Activated CD4-positive, alpha-beta T cell treated with anti-CD3 and anti-CD28 coated beads, Interleukin-2, amount 50 U/mL, for 1 hour (primary cell): ENCODE measurements at places on chromosomes 6 and 20.

DNA sequence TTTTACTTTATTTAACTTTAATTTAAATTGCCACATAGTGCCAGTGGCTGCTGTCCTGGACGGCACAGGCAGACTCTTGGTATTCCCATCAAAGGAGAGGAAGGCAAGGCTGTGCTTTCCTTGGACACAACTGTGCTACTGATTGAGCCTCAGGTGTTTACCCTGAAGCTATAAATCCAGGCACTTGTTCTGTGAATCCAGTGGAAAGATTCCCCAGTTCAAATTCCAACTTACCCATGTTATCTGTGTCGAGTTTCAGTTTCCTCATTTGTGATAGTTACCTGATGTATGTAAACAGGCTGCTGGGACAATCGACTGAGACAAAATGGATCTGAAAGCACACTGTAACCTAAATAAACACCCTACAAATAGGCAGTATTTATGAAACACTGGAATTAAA lies 57.2 kb downstream of the PLAGL1 start:
- no peak for DNase-seq

DNA sequence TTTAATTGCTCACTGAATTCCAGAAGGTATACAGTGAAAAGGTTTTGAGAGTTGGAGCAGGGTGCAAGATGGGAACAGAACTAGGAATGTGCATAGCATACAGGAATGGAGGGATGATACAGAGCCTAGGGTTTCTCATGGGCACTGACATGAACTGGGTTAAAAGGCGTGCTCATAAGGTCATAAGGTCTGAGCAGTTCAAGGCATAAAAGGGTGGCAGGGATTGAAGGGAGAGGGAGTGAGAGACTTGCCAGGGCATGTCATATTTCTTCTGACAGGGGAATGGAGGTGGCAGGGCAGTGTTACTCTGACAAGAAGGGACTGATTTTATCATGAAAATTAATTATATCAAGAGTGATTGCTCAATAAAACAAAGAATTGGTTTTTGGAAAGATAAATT lies 4.7 kb downstream of the MLIP start:
- no peak for DNase-seq

DNA sequence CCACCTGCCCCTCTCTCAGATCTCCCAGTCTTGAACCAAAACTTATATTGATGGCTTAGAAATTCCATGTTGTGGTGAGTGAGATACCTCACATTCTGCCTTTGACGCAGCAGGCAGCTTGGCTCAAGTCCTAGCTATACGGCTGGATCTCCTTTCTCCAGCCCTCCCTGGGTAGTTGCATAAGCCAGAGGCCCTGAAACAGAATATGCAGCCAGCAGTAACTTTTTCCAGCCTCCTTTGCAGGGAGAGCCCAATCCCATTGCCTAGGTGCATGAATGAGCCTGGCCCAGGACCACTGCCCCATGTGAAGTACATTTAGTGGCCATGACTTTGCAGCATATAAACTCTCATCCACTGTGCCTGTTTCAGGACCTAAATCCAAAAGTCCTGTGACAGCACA lies 202.2 kb upstream of the CDYL start:
- no peak for DNase-seq

DNA sequence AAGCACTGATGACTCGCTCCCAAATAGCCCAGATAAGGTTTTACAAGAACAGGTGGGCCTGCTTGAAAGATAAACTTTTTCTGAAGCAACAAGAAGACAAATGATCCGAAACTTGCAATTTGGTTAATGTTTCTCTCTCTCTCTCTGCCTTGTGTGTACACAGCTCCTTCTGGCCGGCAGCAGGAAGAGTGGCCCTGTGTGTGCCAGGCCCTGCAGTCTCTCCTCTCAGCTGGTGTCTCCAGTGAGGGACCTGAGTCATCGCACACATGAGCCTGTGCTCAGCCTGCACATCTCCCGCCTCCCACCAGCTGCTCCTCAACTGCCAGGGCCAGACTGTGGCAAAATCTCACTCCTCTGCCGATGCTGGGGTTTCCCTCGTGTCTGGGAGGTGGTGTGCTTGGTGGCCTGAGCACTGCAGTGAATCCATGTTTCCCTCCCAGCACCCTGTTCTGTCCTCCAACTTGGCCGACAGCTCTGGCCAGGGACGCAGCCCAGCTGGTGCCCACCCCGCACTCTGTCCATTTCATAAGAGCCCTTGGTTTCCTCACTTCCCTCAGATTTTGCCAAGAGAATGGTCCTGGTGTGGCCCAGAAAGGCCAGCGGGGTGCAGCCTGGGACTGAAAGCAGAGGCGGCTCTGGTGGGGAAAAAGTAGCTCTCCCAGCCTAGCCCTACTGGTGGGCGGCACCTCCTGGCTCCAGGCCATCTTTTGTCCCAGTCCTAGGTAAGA lies 49.4 kb downstream of the ERMARD start:
- DNase-seq, result no peak

GRCh38 chr6:12289933-12290820 lies at the start of gene EDN1:
TSS of gene EDN1 (plus strand) at chr6:12290361. CDS start at chr6:12290630, 269 bp downstream.
- peak; percentile 41 for DNase-seq

- no peak for DNase-seq
Observed at GRCh38 chr20:46118481-46119020, 437 bp downstream of the CD40 start.

GRCh38 chr6:110618591-110619267 lies 142.3 kb upstream of the SLC22A16 start:
- DNase-seq, result no peak

- no peak for DNase-seq
Observed at GRCh38 chr6:158457616-158458278, 102.1 kb upstream of the TMEM181 start.

- DNase-seq, result no peak
Observed at GRCh38 chr6:72826037-72826436, 204.2 kb downstream of the KCNQ5 start.

DNA sequence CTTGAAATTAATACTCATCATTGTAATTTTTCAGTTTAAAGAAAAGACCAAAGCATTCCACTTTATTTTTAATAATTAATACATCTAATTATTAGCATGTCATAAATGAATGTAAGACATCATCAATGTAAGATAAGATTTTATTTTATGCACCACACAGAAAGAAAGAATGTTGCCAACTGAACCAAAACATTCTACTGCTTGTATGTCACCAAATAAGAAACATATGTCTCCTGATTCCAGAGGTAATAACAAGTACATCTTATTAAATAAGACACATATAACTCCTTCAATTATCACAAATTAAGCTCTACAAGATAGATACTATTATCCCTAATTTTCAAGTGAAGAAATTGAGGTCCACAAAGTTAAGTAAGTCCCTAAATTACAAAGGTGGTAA lies 189.5 kb downstream of the GMDS start:
- DNase-seq, result no peak

GRCh38 chr6:148653138-148653776 lies 93.6 kb upstream of the UST start:
- no peak for DNase-seq

- DNase-seq, result peak; percentile 69
Observed at GRCh38 chr6:85593438-85594196, at the start of gene SNX14. TSS of gene SNX14 (minus strand) at chr6:85593858. CDS start at chr6:85593718, 140 bp downstream.

GRCh38 chr20:14523090-14523489 lies 185.7 kb upstream of the FLRT3 start:
- no peak for DNase-seq

GRCh38 chr6:48378884-48379407 lies 267.9 kb upstream of the PTCHD4 start:
- no peak for DNase-seq

DNA sequence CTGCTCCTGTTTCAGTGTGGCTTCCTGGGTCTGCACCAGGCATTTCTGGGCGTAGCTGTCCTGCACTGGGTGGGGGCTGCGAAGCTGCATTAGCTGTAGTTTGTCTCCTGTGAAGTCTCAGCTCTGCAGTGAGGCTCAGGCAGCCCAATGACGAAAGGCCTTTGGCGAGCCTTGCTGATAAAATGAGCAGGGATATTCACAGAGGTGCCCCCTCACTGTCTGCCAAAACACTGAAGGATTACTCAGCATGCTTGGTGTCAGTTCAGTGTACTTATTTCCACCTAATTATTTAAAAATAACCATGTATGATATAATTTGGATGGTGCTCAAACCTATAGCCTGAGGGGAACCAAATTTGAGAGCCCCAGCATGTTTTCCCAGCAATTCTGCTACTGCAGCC lies 73.5 kb downstream of the ECT2L start:
- no peak for DNase-seq

DNA sequence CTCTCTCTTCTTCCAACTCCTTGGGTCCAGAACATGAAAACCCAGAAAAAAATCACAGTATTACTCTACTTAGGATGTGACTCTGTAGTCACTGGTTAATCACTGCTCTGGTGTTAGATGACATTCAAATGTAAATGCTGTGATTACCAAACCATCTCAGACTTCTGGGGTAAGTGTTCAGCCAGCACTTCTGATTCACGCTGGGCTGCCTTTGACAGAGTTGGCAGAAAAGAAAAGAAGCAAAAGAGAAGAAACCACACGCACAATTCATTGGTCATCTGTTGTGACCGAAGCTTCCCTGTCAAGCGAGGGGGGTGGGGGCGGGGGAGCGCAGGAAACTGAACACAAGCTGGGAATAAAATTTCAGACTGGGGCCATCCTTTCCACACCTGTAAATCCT lies 82.7 kb downstream of the PSMG4 start:
- no peak for DNase-seq

GRCh38 chr20:11101243-11101642 lies 427.4 kb upstream of the JAG1 start:
- DNase-seq, result no peak

DNA sequence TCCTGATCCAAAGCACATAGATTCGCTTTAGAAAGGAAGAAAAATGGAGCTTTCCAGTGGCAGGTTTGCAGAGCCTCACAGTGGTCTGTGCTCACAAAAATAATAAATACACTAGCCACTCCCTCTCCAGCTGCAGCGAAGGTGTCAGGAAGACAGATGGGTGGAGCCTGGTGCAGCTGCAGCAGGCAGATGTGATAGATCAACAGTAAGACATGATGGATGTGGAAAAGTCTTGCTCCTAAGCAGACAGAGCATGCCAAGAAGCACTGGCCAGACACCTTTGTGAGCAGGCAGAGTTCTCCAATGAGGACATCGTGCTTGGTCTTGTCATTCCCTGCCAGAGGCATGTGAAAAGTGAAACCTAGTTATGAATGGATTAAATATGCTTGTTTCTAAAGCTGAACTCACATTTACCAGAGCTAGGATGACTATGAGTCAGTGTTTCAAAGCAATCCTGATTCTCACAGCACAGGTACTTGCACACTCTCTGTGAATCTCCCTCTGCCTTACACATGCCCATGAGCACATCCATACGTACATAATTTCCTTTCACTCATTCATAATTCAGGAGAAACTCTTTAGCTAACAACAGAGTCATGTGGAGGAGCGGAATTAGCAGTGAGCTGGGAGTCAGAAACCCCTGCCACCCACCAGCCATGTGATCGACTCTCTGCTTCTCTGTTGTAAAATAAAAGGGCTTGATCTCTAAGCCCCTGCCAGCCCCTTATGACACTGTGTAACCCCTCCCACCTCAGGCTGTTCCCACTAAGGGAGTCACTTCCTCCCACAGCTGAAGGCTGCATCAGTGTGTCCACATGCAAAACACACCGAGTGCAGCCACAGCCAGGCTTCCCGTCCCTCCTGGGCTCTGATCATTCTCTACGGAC lies 111.2 kb downstream of the SCML4 start:
- no peak for DNase-seq

DNA sequence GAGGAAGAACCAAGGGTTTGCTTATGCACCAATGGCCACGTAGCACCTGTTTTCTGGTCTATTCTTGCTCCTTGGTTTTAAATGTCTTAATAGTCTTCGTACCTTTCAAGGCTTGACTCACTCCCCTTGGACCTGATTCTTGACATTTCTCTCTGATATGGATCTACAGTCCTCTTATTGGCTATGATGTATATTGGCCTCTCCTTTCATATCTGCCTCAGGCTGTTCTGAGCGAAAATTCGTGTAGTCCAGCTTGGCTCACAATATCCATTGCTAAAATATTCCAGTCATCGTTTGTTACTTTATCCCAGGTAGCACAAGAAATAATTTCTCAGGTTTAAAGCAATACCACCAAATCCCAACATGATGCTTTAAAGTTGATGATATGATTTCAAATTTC lies 59.6 kb downstream of the MYB start:
- no peak for DNase-seq

DNA sequence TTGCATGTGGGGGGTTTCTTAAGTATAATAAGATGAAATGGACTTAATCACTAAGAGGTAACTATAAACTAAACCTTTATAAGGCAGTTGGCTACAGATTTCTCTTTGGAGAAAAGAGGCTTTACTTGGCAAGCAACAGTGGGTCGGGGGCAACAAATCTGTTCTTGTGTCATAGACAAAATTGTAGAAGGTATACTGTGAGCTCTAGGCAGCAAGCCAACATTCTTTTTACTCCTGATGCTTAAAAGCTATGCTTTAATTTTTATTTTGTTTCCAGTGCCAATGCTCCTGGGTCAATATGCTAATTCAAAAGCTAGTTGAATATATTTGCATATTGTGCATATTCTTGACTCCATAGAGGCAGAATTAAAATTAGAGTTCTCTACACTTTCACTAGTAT lies 495.4 kb downstream of the BTBD3 start:
- DNase-seq, result no peak

DNA sequence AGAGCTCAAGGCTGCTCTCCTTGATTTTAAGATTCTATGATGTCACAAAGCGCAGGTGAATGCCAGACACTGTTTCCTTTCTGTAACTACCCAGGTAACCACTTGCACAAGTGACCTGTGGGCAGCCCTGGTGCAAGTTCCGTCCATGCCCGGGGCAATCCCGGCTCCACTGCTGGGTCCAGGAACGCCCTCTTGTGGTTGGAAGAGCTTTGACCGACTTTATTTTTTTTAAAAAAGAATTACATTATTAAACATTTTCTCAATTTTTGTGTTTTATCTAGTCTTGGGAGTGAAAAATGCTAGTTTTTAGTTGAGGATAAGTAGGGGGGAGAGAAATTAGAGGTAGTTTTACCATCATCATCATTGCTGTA lies 695.2 kb downstream of the QKI start:
- DNase-seq, result no peak

DNA sequence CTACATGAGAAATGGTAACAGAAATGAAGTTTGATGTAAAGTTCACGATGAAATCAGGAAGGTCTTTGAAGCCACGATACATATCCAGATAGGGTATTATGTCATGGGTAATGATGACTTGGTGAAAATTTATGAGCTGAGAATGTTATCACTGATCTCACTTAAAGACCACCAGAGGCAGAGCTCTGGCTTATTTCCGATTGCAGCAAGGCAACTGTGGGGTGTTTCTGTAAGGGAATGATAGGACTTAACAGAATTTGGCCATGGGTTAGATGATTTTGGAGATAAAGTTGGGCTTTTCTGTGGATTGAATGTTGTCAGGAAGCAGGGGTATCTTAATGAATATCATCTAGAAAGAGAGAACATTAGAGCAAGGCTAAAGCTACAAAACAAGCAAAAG lies 508.4 kb downstream of the HDGFL1 start:
- no peak for DNase-seq

DNA sequence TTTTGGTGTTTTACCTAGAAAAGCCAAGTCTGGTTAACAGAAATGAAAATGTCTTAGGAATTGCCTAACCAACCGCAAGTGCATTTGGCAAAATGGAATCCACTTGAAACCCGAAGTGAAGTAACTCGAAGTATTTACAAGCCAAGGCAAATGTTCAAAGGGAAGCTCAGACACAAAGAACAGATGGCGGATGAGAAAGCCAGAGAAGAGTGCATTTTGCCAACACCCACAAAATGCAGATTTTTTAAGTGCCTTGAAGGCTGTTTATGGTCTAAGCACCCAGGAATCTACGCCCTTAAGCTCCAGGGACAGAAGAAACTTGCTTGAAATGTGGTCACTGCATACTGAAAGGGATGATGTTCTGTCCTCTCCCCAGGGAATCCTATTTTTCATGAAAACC lies 70.0 kb upstream of the TBXT start:
- no peak for DNase-seq

- no peak for DNase-seq
Observed at GRCh38 chr6:167485186-167485978, 160.5 kb downstream of the TTLL2 start.
